Occipital lobe (tissue), 3 donors: ENCODE measurements at places on chromosomes 4 and X.

DNA sequence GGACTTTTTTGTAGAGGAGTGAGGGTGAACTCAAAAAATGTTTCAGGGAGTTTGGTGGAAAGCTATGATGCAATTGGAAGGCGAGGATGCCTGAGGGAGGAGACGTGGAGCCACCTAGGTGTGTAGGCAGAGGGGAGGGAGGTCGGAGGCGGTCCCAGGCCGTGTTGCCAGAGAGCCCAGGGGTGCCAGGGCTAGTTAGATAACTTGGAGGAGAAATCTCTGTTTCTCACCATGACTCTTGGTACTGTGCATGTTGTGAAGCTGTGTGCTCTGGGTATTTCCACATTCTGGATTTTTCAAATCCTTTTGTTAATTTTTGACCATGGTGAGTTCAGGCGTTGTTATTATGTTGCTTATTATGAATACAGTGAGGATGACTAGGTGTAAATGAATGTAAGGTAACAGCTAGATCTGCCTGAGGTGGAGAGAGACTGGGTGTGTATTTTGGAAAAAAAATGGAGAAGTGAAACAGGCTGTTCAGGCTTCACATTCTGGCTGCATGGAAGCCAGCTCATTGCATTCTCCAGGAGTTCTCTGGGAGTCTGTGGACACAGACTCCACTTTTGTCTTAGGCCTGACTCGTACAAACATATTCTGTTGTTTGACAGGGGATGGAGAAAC lies 4.5 kb downstream of the RAB9A start:
- no peak for DNase-seq

DNA sequence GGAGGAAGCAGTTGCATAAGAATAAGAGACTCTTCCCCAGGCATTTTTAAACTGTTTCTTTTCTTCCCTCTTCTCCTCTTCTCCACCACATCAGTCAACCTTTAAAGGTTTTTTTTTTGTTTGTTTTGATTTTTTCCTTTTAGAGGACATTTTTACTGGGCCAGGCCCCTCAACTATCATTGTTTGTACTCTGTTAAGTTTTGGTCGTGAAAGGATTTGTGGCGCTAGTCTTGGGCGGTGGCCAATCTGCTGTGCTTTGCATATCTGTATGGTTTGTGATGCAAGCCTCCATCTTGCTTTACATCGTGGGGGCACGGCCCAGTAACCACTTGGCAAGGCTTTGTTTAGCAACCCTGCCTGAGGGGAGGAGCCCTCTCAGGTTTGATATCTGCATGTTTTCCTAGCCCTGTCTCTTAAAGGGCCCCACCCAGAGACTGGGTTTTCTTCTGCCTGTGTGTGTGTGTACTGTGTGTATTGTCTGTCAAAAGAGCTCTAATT lies 101.9 kb upstream of the SLITRK2 start:
- no peak for DNase-seq

DNA sequence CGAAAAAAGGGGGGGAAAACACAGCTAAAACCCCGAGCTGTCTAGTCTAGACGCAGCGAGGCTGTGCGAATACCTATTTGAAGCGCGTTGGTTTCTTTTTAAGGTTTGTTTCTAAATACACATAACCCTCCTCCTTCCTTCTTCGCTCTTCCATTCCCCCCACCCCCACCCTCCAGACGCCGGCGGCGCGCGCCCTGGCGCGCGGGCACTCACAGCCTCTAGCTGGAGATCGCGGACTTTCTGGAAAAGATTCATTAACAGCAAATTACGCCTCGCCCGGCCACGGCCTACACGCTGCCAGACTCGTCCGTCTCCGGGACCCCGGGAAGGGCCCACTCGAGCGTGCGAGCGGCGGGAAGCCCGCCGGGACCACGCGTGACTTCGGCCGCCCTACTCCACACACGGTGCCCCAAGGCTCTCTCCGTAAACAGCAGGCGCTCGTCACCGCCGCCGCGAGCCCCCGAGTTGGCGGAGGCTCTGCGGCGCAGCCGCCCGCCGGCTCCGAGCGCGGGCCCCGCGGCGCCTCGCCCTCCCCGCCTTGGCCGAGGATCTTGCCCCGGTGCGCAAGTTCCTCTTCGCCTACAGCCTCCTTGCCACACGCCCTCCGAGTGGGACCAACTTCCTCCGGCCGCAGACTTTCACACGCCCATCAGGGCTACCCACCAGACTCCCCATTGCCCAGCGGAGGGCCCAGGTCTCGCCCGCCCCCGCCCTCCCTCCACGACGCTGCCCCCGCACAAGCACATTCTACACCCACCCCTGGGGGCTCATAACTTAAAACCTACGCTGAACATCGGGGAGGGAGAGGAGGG lies 2.0 kb downstream of the BCOR start:
- peak; percentile 38 for DNase-seq

GRCh38 chrX:44012484-44013096 lies 39.4 kb upstream of the NDP start:
- no peak for DNase-seq

- DNase-seq: no peak
Measured at GRCh38 chr4:32645653-32646052, 1925.5 kb downstream of the PCDH7 start.

DNA sequence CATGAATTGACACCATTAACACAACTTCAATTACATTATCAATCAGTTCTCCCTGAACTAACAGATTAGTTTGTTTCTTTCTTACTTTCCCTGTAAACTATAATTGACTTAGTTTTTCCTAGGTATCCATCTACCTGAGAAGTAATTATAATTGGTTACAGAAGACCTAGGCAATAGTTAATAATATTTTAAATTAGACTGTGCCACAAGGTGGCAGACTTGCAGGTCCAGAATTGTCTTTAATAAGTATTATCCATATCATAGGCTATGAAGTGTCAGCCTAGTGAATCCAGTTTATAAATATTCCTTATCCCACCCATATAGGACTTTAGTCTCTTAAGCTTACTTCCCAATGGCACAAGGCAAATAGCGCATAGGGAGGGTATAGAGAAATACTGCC lies 48.9 kb upstream of the FAM47B start:
- DNase-seq: no peak

GRCh38 chrX:40578039-40578695 lies 2.6 kb upstream of the ATP6AP2 start:
- no peak for DNase-seq

DNA sequence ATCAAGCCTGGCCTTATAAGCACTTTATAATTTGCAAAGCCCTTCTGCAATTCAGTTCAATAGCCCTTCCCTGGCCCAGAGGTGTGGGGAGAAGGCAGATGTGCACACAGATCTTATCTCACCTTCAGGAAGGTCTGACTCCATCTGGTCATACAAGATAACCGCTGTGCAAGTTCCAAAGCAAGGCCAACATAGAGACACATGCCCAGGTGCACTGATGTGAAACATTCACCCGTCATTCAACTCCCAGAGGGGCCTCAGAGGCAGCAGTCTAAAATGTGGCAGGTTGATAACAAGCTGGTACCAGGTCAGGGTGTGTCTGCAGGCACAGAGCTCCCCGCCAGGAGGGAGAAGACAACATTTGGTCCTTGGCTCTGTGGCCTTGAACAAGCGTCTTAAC lies 10.9 kb upstream of the WFS1 start:
- no peak for DNase-seq

- no peak for DNase-seq
Measured at GRCh38 chr4:126894963-126895362, 737.8 kb upstream of the INTU start.

DNA sequence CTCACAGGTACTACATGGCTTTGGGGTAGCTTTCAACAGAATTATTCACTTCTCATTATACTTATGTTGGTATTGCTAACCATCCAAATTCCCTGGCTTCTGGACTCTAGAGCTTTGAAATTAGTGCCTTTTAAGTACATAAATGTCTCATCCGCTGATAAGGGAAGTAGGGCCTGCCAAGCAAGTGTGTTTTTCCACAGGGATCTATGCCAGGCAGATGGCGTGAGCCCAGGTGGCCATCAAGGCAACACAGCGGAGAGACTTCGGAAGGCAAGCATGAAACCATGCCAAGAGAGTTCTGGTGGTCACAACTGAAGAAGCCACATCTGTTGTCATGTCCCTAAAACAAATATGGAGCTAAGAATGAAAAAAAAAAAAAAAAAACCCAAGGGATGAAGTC lies 503.1 kb upstream of the LCORL start:
- no peak for DNase-seq

DNA sequence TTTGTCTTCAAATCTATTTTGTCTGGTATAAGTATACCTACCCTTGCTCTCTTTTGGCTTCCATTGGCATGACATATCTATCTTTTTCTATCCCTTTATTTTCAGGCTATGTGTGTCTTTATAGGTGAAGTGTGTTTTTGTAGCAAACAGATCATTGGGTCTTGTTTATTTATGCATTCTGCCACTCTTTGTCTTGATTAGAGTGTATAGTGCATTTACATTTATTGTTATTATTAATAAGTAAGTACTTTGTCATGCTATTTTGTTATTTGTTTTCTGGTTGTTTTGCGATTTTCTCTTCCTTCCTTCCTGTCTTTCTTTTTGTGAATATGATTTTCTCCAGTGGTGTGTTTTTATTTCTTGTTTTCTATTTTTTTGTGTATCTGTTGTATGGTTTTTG lies 188.6 kb downstream of the GLUD2 start:
- no peak for DNase-seq

GRCh38 chr4:54099748-54100574 lies at the start of gene GSX2:
GSX2 (plus strand) TSS chr4:54100163; CDS start chr4:54100345, 182 bp downstream.
- DNase-seq: no peak

GRCh38 chr4:155143512-155143911 lies 64.9 kb upstream of the NPY2R start:
- DNase-seq: no peak

DNA sequence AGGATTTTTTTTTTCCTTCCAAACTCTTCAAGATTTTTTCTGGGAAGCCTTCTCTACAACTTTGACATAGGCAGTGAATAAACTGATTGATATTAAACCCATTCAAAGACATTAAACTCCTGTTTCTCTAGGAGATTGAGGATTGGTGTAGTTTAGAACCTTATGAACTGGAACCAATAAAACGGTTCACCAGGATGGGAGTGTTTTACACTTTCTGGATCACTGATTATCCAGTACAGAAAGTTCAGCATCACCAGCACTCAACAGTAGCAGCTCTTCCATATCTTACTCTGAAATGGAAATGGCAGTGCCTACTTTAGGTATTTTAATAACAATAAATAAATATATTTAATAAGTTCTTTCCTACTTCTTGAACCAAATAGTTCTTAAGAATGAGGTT lies 76.7 kb downstream of the BMPR1B start:
- no peak for DNase-seq

- no peak for DNase-seq
Measured at GRCh38 chrX:100654261-100654660, 10.3 kb downstream of the SRPX2 start.

GRCh38 chr4:128288689-128289106 lies 1.1 kb upstream of the PGRMC2 start:
- DNase-seq: no peak

GRCh38 chr4:95050980-95051701 lies 293.4 kb downstream of the BMPR1B start:
- DNase-seq: no peak

DNA sequence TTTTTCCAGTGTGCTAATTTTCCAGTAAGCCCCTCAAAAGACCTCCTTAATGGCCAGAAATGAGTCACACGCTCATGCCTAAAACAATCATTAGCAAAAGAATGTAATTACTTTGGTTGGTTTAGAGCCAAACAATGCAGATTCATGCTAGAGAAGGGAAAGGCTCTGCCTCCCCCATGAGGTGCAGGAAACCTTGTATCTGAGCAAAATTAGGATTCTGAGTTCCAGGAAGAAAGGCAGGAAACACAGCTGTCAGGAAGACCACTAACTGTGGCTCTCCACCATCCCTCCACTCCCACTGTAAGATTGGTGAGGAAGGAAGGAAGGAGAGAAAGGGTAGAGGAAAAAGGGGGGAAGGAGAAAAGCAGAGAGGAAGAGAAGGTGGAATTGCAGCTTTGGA lies 104.9 kb upstream of the DHX15 start:
- DNase-seq: no peak

DNA sequence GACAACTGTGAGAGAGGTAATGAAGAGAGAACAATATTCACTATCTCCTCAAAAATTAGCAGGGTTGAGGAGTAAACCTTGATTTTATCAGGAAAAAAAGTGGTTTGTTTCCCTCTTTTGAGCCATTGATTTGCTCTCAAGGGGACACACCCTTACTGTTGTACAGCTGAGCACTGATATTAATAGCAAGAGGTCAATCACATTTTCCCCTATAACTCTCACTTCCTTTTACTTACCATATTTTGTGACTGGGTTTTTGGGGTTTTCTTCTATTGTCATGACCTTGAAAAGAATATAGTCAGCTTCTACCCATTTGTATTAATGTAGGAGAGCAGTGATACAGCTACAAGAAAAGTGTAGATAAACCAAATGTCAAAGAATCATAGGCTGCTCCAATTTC lies 70.2 kb upstream of the LONRF3 start:
- no peak for DNase-seq
